MV-4-11 (cell line): ENCODE measurements at places on chromosomes 12 and 14.
A peak's percentile ranks its signal among the peaks of the same experiment; 100 is the strongest.

GRCh38 chr12:104351057-104351983 is 47.8 kb downstream of the EID3 start:
- DNase-seq, result no peak

DNA sequence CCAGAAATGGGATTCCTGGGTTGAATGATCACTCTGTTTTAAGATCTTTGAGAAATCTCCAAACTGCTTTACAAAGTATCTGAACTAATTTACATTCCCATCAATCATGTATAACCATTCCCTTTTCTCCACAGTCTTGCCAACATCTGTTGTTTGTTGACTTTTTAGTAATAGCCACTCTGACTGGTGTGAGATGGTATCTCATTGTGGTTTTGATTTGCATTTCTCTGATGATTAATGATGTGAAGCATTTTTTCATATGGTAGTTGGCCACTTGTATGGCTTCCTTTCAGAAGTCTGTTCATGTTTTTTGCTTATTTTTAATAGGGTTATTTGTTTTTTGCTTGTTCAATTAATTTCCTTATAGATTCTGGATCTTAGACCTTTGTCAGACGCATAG is 211.8 kb upstream of the AVPR1A start:
- DNase-seq, result no peak

GRCh38 chr14:90449411-90449810 is 52.6 kb downstream of the CALM1 start:
- DNase-seq, result no peak

DNA sequence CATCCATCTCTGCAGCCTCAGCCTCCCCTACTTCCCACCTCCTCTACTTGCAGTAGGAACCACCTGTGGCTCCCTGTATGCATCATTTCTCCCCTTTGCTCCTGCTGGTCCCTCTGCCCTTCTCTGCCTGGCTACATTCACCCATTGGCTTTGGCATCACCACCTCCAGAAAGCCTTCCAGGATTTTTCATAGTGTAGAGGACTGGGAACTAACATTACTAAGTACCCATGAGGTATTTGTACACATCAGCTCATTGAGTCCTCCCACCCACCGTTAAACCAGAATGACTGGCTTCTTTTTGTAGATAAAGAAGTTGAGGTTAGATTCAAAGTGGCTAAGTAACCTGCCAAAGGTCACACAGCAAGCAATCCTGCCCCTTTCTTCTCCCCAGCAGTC is 17.1 kb downstream of the SYNE3 start:
- DNase-seq, result no peak

DNA sequence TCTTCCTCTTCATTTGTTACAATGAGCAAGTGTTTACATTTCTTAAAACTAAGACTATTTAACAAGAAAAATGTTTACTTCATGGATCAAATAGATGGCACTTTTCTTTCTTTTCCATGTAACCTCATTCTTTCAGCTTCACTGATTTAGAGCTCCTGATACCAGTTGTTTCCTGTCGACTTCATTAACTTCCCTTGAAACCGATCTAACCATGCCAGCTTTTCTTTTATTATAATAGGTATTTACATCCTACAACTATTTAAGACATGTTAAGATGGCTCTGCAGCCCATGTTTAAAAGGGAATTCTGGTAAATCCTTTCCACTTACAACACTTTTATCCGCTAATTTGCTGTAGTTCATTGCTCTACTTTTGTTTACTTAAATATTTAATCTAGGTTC is 107.3 kb upstream of the DCN start:
- DNase-seq, result no peak

- no peak for DNase-seq
Observed at GRCh38 chr14:61593330-61593729, 102.0 kb upstream of the HIF1A start.

- no peak for DNase-seq
Observed at GRCh38 chr14:94619297-94619696, 7.1 kb downstream of the SERPINA3 start.

DNA sequence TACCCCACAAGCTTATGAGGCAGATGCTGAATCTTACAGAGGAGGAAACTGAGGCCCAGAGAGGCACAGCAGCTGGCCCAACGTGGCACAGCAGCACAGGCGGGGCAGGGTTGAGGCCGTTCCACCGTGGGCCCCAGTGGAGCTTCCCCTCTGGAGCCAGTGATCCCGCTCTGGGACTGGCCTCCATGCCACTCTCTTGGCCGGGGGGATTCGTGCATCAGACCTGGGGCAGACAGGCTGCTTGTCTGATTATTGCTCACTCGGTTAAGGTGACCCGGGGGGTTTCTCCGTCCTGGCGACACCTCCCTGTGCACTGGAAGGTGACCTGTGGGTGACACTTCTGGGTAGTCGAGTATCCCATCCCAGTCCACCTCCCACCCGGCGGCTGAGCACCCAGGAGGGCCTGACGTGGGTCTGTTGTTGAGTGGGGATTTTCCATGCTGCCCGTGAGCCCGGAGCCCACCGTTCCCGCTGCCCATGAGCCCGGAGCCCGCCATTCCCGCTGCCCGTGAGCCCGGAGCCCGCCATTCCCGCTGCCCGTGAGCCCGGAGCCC is 27.8 kb downstream of the NOC4L start:
- no peak for DNase-seq

- DNase-seq, result no peak
Observed at GRCh38 chr12:98533723-98534251, 18.4 kb downstream of the TMPO start.

DNA sequence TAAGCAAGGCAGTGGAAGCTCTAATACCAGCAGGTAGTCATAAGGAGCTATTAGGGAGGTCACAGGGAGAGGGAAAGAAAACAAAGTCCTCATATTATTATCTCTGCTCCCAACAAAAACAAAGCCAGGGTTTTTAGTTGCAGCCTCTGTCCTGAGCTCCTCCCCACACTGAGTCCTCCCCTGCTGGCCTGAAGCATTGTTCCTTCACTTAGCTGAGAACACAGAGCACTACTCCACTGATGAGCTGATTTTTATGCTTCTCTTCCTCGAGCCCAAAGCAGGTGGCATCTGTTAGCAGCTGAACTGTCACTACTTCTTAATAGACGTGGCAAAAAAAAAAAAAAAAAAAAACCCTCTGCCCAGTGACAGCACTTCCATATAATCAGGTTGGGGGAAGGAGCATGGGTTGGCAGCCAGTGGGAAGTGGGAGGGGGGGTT is 10.5 kb upstream of the STAC3 start:
- no peak for DNase-seq

GRCh38 chr14:72926292-72927028 is at the start of gene DCAF4:
TSS of gene DCAF4 (plus strand) at chr14:72926464. CDS start at chr14:72937979, 11,515 bp downstream.
- peak; percentile 98 for DNase-seq

GRCh38 chr14:96986256-96987085 is 189.3 kb downstream of the VRK1 start:
- DNase-seq, result no peak

DNA sequence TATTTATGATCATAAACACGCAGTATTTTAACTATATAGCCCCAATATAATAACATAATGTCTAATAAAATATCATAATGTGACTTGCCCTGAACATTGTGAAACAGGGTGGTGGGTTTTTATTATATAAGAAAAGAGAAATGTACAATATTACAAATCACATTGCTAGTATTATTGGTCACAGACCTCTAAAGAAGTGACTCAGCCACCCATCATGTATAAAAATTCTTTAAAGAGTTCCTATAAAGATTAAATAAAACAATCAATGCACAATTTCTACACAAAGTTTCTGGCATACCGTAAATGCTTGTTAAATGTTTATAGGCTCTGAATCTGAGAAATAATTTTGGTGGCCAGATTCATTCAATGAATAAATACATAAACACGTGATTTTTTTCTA is 28.9 kb downstream of the ABCC9 start:
- no peak for DNase-seq

GRCh38 chr14:74754157-74754556 is 9.0 kb upstream of the YLPM1 start:
- DNase-seq, result no peak

GRCh38 chr14:94844593-94845152 is 74.8 kb upstream of the GSC start:
- no peak for DNase-seq

- DNase-seq, result peak; percentile 79
Observed at GRCh38 chr12:47903927-47904712, 674 bp downstream of the VDR start.

DNA sequence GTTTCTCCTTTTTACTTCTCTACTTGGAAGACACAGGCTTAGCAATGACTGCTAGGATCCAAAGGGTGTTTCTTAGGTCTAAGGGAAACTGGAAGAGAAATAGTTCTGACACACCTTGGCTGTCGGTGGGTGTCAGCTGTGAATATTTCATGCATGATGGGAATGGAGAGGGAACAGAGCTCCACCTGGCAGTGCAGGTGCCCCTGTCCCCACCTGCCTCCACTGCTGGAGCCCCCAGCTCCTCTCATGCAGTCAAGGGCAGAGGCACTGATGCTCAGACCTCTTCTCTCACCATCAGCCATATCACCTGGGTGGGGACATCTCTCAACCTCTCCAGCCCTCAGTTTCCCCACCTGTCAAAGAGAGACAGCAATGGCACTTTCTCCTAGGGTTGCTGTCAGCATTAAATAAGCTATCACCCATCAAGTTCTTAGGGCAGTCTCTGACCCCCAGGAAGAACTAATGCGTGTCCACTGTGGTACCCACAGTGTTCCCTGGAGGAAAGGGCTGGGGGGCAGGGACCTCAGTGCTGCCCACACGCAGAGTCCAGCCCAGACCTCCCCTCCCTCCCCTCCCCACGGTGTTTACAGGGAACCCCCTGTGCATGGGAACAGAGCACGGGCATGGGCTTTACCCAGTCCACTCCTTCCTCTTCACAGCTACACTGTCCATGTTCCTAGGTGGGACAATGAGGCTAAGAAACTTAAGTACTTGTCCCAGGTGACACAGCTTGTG is 69.1 kb downstream of the C14orf132 start:
- no peak for DNase-seq

DNA sequence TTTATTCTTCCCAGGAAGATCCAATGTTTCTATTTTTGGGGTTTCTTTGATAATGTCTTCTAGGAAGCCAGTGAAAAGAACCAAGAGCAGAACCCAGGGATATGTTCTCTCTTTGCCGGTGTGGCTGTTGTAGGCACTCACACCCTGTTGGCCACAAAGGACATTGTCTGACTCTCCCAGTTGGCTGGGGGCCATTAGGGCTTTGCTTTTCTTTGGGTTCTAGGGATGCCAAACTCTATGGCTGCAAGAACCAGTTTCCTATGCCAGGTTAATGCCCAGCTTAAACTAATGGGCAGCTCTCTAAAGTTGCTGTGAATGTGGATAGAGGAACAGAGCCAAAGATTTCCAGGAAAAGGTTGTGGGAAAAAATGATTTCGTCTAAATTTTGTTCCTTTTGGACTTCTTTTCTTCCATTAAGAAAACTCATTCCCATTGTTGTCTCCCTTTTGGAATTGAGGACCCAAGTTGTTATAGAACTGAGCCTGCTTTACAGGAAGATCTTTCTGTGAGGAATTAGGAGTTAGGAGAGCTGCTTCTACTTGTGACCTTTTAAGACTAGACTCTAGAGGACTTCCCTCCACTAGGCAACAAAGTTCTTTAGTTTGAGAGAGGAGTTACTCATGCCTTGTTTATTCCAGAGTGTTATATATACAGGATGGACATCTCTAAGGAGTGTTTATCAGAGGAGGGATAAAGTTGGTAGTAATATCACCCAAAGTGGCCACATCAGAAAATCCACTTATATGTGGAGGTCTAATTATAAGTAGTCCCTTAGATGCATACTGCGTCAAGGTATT is 13.1 kb downstream of the COPZ1 start:
- DNase-seq, result no peak

GRCh38 chr12:67802731-67803130 is 154.2 kb downstream of the DYRK2 start:
- DNase-seq, result no peak

DNA sequence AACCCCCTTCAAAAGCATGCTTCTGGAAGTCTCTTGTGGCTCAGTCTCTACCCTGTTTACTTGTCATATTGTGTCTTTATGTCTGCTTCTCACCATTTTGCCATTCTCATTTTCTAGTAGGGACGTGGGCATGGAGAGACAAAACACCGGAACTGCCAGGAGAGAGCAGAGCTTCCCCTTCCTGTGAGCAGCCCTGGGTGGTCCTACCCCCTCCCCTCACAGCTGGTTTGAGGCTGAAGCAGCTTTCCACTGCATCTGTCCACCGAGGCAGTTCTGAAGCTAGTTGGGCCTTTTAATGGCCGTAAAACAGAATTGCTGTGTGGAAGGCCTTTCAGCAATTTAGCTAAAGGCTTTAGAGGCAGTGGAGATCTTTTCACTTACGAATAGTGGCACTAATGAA is 77.0 kb downstream of the PELI2 start:
- no peak for DNase-seq

DNA sequence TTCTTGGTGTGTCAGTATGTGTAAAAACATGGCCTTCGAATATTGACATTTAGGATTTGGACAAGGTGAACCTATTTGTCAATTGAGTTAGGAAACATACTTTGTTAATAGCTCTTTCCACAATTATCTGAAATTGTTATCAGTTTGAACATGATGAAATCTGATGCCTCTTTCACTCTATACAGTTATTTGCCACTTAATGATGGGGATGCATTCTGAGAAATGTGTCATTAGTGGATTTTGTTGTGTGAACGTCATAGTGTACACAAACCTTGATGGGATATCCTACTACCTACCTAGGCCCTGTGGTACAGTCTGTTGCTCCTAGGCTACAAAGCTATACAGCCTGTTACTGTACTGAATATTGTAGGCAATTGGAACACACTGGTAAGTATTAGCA is 4.8 kb downstream of the TULP3 start:
- no peak for DNase-seq

DNA sequence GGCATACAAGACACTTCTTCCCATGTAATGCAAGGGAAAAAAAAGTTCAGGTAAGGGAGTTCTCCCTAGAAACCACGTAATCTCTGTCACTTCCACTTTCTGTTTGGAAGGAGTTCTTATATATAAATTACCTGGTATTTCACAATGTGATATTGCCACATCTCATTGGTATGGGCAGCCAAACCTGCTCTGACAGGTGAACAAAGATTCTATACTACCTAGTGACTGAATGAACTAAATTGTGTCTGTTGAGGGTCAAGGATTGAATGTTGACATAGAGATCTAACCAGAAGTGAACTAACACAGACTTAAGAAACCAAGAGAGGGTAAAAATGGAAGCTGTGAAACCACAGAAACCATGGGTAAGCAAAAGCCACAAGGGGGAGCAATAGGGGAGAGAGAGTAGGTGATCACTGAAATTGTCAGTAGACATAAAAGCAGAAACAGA is 161.3 kb downstream of the RPL10L start:
- peak; percentile 75 for DNase-seq

DNA sequence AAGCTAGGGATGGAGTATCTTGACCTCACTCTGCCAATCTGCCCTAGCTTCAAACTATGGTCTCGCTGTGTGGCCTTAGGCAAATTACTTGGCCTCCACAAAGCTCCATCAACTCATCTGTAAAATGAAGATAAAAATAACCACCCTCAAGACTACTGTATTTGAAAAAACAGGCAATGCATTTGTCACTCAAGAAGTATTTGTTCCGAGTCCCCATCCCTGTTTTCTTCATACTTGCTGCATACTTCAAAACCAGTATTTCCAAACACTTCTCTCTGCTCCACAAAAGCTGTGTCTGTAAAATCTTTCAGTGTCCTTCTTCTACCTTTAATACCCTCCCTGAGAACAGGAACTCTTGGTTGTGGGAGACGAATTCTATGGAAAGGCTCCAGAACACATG is 47.9 kb downstream of the GTF2A1 start:
- DNase-seq, result no peak

- DNase-seq, result no peak
Observed at GRCh38 chr14:105891221-105891602, 364.8 kb downstream of the TMEM121 start.

GRCh38 chr14:95191445-95192199 is 34.3 kb upstream of the DICER1 start:
- DNase-seq, result no peak
